ENCODE measurements at places on chromosomes 3 and 15.

DNA sequence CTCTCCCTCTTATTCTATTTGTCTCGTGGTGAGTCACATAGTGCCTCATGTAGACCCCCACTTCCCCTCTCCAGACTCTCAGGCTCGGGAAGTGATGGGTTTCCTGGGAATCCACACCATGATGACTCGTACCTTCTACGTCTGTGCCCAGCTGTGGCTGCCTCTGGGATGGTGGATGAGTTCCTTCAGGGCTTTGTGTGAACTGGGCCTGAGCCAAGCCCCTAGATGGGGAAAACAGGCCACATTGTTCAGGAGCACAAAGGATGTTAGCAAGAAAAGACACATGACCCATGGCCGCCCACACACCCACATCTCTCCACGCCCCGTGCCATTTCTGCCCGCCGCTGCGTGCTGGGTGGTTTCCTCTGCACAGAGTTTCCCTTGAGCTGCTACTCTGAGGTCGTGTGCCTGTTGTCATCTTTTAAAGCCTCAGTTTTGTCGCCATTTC is 10.5 kb downstream of the ISG20 start:
- DNase-seq: no peak

GRCh38 chr3:97340940-97341339 is 423.6 kb upstream of the ARL6 start:
- DNase-seq: no peak

- DNase-seq: no peak
Observed at GRCh38 chr15:41502795-41503668, 9.4 kb downstream of the ITPKA start.

GRCh38 chr15:50248994-50249582 is 16.4 kb downstream of the HDC start:
- no peak for DNase-seq

DNA sequence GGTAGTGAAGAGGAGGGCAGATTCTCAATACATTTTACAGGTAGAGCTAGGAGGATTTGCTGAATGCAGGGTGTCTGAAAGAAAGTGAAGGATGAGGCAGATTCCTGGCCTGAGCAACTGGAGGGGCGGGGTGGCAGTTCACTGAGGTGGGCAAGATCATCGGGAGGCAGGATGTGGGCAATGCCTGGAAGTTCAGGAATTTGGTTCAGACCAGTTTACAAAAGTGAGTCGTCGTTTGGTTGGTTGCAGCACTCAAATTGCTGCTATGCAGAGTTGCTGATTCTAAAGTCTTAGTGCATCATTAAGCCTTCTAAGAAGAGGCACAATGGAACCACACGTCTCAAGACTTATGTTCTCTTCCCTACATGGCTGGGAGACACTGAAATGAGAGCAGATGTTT is 134.0 kb downstream of the MFSD1 start:
- no peak for DNase-seq

DNA sequence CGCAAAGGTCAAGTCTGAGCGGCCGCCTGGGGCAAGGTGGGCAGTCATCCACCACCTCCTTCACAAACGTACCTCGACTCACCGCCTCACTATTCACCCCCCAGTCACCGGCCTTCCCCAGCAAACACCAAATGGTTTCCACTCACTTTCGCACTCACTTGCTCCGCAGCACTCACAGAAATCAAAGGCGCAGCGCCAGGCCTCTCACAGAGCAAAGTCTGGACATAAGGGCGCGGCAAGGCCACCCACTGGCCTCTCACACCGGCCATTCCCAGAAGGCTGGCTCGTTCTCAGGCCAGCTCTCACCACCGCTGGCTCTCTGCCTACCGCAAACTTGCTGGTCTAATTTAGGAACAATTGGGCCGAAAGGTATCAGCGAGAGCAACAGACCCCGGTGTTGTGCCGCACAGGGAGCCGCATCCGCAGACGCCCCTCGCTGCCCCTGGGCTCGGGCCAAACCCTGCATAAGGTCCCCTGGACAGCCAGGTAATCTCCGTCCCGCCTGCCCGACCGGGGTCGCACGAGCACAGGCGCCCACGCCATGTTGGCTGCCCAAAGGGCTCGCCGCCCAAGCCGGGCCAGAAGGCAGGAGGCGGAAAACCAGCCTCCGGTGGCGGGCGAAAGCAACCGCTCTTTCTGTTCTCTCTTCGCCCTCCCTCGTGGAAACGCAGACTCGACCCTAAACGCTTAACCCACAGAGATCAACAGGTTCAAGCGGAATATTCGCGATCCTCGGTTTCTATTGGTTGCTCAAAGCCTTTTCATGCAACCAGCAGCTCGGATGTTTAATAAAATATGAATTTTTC is 2.9 kb downstream of the SHOX2 start:
- DNase-seq: no peak

GRCh38 chr3:102454181-102454580 is 19.4 kb downstream of the ZPLD1 start:
- no peak for DNase-seq

DNA sequence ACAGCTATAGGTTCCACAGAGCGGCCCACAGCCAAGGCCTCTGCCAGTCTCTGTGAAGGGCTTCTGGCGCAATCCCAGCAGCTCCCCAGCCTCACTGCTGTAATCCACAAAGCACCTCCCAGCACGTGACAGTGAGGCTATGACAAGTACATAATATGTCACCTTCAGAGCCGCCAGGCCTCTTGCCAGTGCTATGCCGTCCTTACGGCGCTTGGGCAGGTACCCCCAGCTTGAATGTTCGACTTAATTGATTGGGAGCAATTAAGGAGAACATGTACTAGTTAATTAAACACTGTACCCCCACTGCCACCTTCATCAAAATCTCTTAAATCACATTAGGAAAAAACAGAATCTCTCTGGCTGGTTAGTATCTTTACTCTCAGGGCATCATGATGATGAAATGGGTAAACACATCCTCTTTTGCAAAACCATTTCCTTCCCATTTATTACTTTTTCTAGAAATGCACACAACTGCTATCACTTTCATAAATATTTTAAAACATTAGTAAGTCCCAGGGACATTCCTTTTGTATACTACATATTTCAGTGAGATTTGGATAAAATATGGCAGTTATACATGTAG is 169.9 kb downstream of the XXYLT1 start:
- peak; percentile 82 for DNase-seq

DNA sequence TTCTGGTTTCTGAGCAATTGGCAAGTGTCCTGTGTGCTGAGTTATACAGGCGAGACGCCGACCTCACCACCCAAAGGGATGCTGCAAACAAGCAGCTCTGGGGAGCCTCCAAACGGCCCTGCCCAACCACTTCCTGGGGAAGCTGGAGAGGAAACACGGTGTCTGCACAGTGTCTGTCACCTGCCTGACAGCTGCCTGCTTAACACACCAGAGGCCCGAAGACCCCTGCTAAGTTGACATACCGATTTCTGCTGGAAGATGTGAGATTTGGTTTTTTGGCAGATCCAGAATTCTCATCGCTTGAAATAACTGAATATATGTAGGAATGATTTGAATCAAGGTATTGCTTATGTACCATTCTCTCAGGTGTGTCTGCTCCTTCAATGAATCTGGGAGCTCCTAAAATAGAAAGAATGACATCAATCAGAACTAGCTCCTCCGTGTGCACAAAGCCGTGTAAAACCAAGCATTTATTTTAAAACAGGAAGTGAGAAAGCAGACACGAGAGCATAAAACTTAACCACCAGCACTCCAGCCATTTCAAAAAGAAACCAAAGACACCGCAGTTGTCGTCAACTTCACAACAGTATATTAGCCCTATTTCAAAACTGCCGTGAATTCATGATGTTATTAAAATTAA is 27.2 kb downstream of the LRRC2 start:
- peak; percentile 23 for DNase-seq

- DNase-seq: no peak
Observed at GRCh38 chr15:48563934-48564333, 81.6 kb downstream of the FBN1 start.

DNA sequence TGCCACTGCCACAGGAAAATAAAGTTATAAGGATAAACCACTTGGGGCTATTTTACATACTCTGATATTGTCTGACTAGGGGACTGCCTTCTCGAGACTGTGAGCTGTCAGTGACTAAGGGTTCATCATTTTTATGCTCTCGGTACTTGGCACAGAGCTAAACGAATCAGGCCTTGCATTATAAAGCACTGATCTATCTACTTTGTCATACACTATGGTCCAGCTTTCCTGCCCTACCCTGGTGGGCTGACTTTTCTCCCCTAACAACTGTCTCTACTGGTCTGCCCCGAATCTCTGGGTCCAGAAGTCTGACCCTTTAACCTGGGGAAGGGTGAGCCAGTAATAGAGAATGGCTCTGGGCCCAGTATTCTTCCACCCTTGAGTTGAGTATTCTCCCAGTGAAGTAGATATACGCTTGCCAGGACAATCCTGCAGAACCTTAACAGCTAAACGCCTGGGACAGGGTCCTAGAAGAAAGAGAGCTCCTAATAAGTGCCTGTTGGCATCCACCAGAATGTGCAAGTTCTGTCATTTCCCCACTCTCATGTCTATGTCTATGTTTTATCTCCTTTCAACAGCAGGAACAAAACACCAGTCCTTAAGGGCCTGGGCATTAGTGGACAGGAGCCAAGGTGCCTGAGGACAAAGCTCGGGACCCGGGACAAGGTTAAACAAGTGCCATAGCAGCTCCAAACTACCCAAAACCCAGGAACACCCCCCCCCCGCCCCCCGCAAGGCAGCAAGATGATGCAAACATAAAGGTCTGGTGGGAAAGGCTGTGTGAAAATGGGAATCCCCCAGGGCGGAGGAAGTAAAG is 1.2 kb downstream of the LARP6 start:
- DNase-seq: no peak

- DNase-seq: no peak
Observed at GRCh38 chr3:11373235-11373634, 101.0 kb downstream of the ATG7 start.

- no peak for DNase-seq
Observed at GRCh38 chr3:14352002-14352627, 50.3 kb upstream of the SLC6A6 start.

DNA sequence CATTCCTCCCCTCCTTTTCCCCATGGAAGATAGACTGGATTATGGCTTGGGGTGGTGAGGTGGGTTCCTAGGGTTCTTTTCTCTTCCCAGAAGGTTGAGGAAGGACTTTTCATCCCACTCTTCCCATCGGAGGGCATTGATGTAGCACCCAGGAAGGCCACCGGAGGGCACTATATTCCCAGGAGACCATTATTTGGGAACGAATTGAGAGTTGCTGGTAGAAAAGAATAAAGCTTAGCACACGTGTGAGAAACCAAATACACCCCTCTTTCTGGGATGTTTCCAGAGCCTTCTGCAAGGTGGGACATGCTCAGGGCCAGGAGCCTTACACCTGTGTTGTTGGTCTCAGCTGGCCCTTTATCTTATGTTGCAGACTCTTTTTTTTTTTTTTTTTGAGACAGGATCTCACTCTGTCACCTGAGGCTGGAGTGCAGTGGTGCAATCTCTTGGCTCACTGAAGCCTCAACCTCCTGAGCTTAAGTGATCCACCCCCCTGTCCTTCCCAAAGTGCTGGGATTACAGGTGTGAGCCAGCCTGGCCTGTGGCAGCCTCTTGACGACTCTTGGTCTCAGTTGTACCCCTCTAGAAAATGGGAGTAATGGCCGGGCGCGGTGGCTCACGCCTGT is 6.3 kb upstream of the CDC25A start:
- no peak for DNase-seq

GRCh38 chr3:170095771-170096170 is 58.0 kb downstream of the GPR160 start:
- DNase-seq: no peak

- DNase-seq: no peak
Observed at GRCh38 chr3:100563228-100563627, 46.2 kb upstream of the ADGRG7 start.

DNA sequence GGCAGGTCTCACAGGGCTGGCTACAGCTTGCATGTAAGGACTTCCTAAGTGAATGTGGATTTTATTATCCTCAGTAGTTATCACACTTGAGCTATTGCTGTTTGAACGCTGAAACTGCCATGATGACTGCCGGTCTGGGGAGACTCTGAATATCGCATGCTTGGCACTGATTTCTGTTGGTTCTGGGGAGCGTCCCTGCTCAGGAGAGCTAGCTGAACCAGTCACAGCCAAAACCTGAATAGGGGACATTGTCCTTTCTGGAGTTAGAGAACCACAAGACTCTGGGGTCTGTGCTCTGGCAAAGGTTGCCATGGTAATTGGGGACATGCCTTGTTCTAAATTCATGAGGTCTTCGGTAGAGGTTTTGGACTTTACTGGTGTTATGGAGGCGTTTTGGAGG is 30.8 kb downstream of the CMSS1 start:
- DNase-seq: no peak

DNA sequence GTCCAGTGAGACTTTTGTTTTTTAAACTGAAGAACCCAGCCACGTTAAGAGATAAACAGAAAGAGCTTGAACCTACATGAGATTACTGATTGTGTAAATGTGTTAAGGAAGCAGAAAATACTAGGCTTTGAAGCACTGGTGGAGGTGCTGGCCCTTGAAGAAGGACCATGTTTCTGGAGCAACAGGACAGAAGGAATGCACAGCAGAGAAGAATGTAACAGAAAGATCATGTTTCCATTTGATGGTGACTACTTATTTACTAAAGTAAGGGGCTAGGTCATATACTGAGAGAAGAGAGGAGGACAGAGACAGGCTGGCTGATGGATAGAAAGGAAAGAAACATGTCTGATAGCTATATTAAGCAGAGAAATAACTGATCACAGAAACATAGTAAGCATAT is 88.8 kb downstream of the CLASP2 start:
- DNase-seq: no peak

GRCh38 chr15:62873203-62873602 is 169.3 kb upstream of the TPM1 start:
- no peak for DNase-seq

DNA sequence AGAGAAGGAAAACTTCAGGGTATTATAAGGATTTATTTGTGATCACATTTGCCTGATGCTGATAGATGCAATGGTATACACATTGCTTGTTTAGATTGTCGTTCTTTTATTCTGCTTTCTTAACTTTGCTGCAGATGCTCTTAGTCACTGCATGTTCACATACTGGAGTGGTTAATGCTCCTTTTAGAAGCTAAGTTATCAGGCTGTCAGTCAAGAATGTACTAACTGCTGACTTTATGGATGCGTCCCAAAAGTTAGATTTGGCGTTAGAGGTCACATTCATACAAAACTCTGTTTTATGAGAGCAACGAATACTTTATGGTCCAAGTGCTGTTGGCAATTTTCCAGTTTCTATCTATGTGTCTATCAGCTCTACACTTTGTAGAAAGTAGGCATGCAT is 160.7 kb downstream of the BBX start:
- DNase-seq: no peak

- no peak for DNase-seq
Observed at GRCh38 chr15:70016511-70016994, 81.2 kb downstream of the TLE3 start.

DNA sequence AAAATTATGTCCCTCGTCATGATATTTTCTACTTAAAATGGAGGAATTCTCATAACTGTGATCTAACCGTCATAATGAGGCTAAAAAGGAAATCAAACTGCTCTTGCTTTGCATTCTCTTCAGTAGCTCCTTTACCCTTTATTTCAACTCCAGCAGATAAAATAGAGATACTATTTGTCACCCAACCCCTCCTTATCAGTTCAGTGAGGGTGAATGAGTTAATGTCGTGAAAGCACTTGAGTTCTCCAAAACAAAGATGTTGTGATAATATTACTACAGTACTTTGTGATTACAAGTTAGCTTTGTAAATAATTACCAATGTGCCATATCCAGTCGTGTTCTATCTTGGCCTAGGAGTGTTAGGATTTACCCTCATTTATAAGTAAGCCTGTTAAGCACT is 63.4 kb upstream of the ANKRD28 start:
- no peak for DNase-seq

GRCh38 chr3:153399636-153400035 is 237.6 kb downstream of the RAP2B start:
- DNase-seq: no peak
